ENCODE measurements at places on chromosomes 7 and 10.
A peak's percentile ranks its signal among the peaks of the same experiment; 100 is the strongest.

DNA sequence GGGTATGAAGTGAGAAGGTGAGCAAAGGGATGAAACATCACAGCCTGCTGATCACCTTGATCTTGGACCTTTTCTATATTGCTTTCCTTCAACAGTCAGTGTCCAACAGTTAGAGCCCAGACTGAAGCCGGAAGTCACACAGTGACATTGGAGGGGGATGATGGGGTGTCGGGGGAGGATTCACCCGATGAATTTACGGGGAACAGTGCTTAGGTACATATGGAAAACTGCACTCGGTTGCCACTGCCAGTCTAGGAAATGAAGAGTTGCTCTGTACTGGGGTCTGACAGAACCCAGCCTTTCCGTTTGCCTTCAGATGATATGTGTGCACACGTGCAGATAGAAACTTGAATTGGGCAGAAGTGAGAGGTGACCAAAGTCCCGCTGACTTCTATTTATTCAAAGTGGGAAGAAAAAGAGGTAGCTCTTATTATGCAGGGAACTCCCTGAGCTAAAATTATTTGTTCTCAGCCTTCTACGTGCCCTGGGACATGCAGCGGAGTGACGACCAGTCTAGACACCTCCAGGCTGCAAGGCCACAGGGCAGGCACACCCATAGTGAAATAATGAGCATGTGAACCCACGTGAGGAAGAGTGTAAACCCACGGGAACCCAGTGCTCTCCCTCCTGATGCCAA, 107.2 kb upstream of the INHBA start:
- DNase-seq, result no peak

- no peak for DNase-seq
Observed at GRCh38 chr7:94336009-94336408, 58.7 kb upstream of the COL1A2 start.

DNA sequence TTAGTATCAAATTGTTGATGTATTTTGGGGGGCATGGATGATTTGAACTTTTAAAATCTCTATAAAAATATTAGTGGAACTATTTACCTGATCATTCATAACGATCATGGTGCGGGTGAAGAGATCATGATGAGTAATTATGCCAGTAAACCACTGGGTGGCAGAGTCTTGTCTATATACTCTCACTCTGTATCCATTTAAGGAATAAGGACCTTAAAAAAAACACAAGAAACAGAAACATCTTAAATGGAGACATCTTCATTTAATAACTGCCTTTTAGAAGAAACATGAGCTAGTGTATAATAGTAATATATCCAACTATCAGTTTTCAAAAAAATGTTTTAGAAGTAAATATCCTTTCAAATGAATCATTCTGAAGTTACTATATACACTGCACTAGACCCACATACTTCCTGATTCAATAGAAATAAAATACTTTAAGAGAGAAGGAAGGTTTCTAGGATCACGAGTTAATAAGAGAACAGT, 84.0 kb downstream of the NRBF2 start:
- DNase-seq, result peak; percentile 81

- DNase-seq, result no peak
Observed at GRCh38 chr7:155586843-155587440, 40.6 kb upstream of the CNPY1 start.

DNA sequence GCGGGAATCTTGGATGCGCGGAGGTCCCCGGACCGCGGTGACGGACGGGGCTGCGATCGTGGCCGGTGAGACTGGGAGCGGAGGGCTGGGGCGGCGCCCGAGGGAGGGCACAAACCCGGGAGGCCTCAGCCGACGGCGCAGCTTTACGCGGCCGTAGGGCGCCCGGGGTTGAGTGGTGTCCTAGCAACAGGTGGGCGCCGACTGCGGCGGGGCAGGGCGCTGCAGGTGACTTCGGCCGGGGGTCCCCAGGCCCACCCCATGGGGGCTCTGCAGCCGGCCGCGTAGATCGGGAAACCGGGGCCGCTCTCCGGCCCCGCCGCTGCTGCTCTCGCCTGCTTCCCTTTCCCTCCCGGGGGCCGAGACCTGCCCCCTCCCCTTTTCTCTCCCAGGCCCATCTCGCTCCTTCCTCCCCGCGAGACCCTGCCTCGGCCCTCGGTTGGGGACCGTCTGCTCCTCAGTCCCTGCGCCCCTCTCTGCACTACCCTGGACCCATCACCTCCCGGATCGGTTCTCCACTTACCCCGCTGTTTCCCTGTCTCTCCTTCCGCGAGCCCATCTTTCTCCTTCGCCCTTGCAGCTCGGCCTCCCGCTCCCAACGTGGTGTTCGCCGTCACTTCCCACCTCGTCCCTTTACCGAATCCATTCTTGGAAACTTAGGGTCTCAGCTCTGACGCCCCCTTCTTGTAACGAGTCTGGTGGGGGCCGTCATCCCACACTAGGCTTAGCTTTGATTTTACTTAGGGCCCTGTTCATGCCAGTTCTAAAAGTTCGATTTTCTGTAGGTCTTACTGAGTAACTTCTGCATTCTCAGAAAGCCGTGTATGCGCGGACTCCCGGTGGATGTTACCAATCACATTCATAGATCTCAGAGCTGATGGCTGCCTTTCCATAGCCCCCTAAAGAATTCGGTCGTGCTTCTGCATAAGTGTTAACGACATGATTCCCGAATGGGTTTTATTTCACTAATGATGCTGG, 18.5 kb upstream of the ACBD5 start:
- DNase-seq, result no peak

DNA sequence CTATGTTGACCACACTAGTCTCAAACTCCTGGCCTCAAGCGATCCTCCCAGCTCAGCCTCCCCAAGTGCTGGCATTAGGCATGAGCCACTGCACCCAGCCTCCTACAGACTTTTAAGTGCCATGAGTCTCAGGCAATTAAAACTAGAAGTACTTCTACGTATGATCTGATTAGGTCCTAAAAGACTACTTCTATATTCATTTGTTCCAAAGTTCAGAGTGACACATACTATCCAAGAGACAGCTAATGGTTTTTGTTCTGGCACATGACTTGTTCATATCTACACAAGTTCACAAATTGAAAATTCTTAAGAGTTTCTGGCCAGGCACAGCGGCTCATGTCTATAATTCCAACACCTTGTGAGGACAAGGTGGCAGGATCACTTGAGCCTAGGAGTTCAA, 11.7 kb downstream of the ARHGAP19 start:
- no peak for DNase-seq

- no peak for DNase-seq
Observed at GRCh38 chr10:8039321-8039881, 15.1 kb upstream of the GATA3 start.

GRCh38 chr7:50212666-50213621, 91.6 kb upstream of the IKZF1 start:
- peak; percentile 70 for DNase-seq

DNA sequence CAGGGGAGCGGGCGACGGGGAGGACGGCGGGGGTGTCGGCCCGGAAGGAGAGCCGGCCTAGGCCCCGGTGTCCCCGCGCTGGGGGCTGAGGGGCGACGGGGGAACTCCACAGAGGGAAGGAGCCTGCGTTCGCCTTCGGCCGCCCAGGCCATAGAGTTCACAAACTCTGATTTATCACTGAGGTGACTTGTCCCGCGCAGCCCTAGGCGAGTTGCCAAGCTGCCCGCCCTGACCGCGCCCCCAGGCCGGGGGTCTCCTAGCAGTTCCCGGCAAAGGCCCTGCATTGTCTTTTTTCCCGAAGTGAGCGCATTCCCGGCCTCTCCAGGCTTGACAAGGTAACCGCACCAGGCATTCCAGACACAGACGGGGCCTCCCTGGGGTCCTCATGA, 2.9 kb upstream of the NKX6-2 start:
- DNase-seq, result no peak

GRCh38 chr10:78802431-78802830, 266.3 kb upstream of the ZMIZ1 start:
- DNase-seq, result no peak

DNA sequence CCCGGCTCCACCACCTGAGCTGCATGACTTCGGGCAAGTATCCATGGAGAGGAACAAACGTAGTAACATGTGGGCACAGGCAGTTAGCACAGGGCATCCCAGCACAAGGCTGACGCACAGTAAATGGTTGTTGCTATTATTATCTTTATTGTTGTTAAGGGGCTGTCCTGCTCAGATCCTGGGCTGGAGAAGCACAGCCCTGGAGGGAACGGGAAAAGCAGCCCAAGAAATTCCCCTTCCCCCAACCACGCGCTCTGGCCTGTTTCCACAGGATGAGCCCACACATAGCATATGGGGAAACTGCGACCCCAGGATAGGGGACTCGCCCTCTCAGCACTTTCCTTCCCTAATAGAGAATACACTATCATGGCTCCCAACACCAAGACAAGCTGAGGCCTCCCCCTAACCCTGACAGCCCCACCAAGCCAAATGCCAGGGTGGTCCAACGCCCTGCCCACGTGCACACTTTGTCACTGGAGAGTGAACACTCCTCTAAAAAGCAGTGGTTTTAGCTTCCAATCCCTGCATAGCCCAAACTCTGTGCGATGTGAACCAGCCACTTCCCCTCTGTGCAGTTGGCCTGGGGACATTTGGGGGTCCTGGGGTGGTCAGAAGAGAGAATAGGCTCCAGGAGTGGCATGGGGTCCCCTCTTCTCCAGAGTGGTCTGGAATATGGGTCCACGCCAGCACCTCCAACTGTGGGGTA, 11.0 kb downstream of the PSD start:
- DNase-seq, result no peak

DNA sequence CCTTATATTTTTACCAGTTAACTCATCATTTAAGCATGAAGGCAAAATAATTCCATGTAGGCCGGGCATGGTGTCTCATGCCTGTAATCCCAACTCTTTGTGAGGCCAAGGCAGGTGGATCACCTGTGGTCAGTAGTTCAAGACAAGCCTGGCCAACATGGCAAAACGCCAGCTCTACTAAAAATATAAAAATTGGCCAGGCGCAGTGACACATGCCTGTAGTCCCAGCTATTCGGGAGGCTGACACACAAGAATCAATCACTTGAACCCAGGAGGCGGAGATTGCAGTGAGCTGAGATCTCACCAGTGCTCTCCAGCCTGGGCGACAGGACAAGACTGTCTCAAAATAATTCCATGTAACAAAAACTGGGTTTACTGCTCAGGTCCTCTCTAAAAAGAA, 18.3 kb downstream of the HNRNPA2B1 start:
- no peak for DNase-seq

- no peak for DNase-seq
Observed at GRCh38 chr7:105096306-105096705, 82.3 kb downstream of the KMT2E start.

GRCh38 chr10:12639996-12640944, 290.9 kb downstream of the CAMK1D start:
- DNase-seq, result no peak

- DNase-seq, result no peak
Observed at GRCh38 chr7:25963733-25964132, 188.3 kb upstream of the NFE2L3 start.

GRCh38 chr10:61990761-61991135, 89.2 kb downstream of the ARID5B start:
- DNase-seq, result no peak
